ENCODE measurements at places on chromosomes 4 and X.

GRCh38 chrX:53251307-53251706 is 26.3 kb upstream of the KDM5C start:
- no peak for DNase-seq

- no peak for DNase-seq
Observed at GRCh38 chrX:40202456-40202855, 104.7 kb upstream of the BCOR start.

DNA sequence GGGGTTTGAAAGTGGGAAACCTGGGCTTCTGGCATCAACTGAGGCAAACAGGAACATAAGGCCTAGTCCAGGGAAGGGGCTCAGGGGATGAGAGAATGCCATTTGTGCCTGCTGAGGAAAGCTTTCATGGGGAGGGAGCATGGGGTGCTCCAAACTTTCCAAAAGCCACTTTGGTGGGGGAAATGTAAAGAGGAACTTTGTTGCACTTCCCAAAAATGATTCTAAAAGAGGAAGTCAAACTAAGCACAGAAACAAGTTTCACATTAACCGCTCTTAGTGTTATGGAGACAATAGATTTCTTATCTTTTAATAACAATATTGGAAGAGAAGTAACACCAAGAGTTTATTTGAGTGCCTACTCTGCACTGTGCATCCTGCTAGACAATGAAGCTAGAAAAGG is 32.3 kb downstream of the GAB3 start:
- no peak for DNase-seq

GRCh38 chr4:184348311-184349233 is 125.8 kb downstream of the IRF2 start:
- DNase-seq: no peak

GRCh38 chr4:8291701-8292477 is 22.3 kb downstream of the HTRA3 start:
- DNase-seq: no peak

DNA sequence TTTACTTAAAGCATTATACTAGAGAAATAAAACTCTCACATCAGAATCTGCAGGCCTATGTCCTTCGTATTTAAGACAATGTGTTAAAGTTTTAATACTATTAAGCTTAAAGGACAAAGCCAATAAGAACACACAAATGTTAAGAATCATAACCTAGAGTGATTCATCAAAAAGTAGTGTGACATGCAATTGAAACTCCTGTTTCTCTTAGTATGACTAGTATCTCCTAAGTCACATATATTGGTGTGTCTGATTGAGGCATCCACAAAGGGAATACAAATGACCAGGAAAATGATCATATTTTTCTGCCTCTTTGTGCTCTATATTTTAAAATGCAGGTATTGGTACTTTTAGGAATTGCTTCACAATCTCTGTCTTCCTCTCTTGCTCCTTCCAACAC is 23.8 kb downstream of the GPRASP3 start:
- no peak for DNase-seq

DNA sequence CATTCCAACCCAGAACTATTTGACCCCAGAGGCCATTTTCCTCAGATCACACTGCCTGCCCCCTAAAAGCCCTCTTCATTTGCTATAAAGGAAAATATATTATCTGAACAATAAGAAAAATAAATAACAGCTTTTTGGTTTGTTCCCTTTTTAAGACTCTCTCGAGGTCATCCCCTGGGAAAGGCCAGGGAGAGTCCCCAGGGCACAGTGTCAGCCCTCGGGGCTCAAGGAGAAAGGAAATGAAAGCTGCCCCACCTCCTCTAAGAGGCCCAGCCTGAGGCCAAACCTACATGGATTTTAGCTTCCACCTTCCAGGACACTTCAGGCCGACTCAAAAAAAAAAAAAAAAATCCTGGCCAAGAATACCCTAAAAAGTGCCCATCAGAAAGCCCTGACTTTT is 97.6 kb downstream of the SH3KBP1 start:
- no peak for DNase-seq

- DNase-seq: no peak
Observed at GRCh38 chr4:46992338-46992737, 1.0 kb downstream of the GABRA4 start.

DNA sequence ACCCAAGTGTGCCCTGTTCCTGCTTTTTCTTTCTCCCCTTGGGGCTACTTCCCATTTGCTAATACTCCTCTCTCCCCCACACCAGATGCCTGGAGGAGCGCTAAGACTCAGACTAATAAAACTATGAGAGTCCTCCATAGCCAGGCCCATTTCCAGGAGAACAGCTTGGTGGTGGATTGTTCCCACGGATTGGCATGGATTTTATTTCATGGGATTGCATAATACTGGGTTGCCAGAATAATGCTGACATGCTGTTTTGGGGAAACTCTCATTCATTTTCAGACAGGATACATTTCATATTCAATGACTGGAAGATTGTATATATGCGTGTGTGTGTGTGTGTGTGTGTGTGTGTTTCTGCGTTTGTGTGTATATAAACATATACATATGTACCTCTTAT is 447.5 kb upstream of the PITX2 start:
- DNase-seq: no peak

All from activated T-cell treated with anti-CD3 and anti-CD28 coated beads, Interleukin-2, amount 50 U/mL, for 1 hour (primary cell).